CD4-positive, alpha-beta T cell treated with Interleukin-4 for 1 hour (primary cell): ENCODE measurements at places on chromosomes 4 and X.

DNA sequence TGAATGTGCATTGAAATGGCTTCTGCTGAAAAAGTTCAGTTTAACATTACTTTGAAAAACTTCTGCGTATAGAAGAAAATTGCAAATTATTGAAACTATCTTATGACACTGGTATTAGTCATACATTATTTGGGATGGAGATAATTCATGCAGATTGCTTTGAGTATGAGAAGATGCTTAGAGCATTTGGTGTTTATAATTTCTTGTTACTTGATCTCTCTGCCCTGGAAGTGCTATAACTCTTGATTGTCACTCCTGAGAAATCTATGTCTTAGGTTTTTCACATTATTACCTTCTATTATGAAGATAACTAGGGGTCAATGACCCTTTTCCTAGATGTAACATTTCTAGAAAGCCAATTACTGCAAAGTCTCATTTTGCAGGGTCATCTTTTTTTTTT, 36.4 kb downstream of the TMEM131L start:
- DNase-seq: no peak

DNA sequence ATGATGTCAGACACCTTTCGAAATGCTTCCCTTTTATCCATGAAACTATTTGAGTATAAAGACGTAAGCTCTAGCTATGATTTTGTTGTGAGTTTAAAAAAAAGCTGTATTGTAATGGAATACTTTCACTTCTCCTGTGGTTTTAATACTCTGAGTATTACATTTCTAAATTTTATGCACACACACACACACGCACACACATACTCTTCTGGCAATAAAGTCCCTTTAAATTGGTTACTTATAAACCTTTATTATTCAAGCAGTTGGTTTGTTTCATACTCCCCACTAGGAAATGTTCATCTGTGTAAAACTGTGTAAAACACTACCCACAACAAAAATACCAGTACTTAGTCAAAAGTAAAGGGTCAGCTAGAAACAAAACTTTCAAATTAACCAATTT, 18.2 kb downstream of the VAMP7 start:
- DNase-seq: no peak

DNA sequence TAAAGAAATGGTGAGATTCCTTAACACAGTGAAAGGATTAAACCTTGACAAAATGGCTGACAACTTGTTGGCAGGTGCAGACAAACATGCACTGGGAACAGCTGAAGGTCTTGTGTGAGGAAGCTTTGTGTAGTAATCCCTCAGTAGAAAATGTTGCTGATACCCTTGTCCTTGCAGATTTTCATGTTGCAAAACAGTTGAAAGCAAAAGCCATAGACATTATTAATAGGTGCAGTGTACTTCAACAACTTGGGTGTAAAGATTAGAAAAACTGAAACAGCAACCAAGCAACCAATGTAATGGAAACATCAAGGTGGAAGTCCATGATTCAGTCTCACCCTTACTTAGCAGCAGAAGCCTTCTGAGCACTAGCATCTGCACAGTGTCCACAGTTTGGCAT, 29.8 kb downstream of the UGT2B7 start:
- no peak for DNase-seq

DNA sequence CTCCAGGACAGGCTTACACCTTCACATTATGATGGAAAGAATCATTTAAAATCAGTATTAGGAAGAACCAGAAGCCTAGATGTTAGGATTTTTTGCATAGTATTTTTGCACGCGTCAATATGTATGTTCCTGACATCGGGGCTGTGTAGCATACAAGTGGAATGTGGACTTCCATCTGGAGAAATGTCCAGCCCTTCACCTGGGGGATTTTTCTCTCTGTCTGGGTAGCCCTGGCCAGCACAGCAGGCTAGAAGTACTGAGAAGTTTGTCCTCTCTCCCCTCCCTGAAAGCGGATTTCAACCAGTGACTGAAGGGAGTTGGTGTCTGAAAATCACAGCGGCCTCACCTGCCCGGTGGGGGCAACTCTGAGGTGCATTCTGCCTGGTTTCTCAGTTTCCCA, 10.4 kb upstream of the KLHL8 start:
- DNase-seq: no peak

DNA sequence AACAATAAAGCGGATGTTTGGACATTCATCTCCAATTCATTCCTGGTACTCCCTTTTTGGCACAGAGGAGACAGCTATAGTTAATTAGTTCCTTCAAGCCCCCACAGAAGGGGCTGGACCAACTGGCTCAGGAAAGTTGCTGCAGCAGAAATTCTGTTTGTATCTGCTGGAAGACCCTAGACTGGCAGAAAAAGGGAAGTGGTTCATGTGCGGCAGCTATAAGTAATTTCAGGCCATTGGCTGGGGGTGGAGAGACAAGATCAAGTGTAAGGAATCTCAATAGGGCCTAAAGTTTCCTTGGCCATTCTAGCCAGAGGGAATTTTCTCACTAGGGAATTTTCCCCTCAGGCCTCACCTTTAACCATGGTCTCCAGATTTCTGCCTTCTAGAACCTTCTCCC, 89.9 kb upstream of the DHX15 start:
- no peak for DNase-seq

DNA sequence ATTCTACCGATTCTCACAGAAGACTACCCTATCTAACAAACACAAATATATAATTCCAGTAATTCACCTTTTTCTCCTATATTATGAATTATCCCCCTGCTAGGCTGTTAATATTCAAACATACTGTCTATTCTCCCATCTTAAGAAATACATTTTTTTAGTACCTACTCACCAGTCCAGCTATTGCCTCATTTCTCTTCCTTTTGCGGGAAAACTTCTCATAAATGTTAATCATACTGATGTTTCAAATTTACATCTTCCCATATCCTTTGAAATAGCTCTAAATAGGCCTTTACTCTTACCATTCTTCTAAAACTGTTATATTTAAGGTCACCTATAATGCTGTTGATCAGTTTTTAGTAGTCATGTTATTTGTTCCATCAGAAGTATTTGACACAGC, 759.1 kb upstream of the SLIT2 start:
- DNase-seq: no peak

- DNase-seq: no peak
Measured at GRCh38 chr4:71930459-71930858, 101.3 kb upstream of the NPFFR2 start.

GRCh38 chr4:20288846-20289512, 37.3 kb downstream of the SLIT2 start:
- DNase-seq: no peak

DNA sequence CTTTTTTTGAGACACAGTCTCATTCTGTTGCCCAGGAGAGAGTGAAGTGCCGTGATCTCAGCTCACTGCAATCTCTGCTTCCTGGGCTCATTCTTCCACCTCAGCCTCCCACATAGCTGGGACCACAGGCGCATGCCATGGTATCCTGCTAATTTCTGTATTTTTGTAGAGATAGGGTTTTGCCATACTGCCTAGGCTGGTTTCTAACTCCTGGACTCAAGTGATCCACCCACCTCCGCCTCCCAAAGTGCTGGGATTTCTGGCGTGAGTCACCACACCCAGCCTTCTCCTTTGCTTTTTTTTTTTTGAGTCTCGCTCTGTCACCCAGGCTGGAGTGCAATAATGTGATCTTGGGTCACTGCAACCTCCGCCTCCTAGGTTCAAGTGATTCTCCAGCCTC, 94.1 kb downstream of the PDS5A start:
- DNase-seq: no peak

- DNase-seq: no peak
Measured at GRCh38 chrX:118062817-118063615, 53.6 kb downstream of the KLHL13 start.

DNA sequence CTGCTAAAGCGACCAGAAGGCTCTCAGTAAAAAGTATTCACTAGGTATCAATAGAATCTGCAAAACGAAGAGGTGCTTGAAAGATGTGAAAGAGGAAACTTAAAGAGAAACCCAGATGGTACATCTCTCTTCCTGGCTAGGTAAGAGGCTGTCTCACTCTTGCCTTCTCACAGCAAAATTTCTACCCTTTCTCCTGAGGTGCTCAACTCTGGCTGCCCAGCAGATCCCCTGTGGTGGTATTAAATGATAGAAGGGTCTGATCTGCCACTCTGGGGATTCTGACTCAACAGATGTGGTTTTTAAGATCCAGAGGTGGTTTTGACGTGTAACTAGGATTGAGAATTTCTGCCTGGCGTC, 14.9 kb upstream of the TSPAN5 start:
- no peak for DNase-seq

- no peak for DNase-seq
Measured at GRCh38 chr4:94307231-94307871, 35.3 kb downstream of the HPGDS start.

DNA sequence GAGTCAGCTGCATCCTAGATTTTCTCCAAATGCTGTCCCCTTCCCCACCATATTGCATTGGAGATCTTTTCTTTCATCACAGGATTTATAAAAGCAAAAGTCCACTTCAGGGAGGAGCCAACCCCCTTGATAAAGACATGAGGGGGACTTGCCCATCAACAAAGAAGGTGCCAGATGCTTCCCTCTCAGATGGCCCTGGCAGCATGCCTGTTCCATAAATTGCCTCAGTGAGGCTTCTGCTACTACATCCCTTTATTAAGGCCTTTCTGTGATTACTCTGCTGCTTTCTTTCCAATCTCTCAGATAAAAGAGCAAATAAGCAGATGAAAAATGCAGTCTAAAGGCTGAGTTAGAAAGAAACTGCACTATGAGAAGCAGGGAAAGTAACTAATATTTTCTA, 511.6 kb downstream of the PACRGL start:
- DNase-seq: no peak

- no peak for DNase-seq
Measured at GRCh38 chrX:50707955-50708699, 105.9 kb downstream of the SHROOM4 start.

GRCh38 chr4:119729835-119730670, 101.4 kb upstream of the PDE5A start:
- no peak for DNase-seq

GRCh38 chrX:100928660-100929613, at the start of gene XKRX:
Gene XKRX, minus strand, starts transcription at chrX:100928917. Its CDS starts 613 bp downstream, at chrX:100928304.
- DNase-seq: peak; percentile 29

DNA sequence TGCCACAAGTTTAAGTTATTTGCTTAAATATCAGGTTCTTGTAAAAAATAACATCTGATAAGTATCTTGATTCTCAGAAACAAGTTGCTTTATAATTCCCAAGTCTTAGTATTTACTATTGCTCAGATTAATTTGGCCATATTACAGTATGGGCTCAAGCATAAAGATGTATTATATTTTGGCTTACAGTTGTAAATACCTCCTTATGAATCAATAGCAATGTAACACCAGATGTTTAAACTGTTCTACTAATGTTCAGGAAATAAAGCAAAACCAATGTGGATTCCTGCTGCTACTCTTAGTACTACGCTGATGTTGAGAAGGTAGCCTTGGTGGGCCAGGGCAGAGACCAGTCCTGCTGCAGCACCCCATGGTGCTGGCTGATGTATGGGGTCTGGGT, 102.7 kb downstream of the MGST2 start:
- DNase-seq: no peak

GRCh38 chr4:103496800-103497199, 223.0 kb downstream of the TACR3 start:
- DNase-seq: no peak

DNA sequence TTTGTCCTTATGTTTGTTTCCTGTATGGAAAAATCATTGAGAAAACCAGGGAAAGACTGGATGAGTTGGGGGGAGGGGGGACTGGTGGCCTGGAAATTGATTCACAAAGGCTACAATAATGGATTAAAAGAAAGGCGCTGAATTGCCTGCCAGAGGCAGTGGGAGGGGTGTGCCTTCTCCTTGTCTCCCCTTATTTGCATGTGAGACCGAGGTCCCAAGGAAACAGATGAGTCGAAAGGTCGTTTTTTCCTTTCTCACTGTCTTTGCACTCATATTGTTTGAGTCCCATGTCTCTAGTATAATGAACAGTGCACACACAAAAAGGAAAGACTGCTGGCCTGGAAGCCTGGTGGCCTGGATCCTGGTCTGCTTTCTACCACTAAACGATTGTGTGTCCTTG, 86.6 kb upstream of the ZDHHC15 start:
- no peak for DNase-seq

DNA sequence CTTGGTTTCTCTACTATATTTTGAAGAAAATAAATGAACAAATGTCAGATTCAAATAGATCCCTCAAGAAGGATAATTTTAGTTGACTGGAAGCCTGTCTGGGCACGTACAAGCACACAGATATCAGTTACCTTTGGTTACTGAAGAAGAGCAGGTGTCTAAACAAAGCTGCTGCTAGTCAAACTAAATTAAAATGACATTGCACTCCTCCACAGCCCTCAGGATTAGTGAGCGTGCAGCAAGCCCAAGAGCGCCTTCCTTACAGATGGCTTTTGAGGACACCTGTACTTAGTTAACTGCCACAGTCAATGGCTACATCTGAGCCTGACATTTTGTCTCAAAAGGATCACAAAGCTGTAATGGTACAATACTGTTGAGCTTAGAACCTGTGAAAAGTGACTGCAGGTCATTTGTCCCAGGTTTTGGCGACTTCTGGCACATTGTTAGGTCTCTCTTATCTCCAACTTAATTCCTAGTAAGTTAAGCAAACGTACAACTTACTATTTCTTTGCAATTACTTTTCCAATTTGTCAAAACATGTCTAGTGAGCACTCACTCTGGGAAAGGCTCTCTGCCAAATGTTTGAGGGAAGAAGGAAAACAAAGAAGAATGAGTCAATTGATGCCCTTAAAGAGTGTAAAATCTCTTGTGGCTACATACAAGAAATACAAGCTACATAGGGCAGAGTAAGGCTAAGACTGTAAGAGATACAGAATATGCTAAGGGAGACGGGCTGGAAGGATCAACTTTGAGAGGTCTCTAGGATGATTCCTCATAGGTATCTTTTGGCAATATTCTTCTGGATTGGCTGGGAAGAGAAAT, 25.6 kb upstream of the DAPP1 start:
- DNase-seq: no peak

- peak; percentile 45 for DNase-seq
Measured at GRCh38 chrX:41720125-41720779, 3.7 kb upstream of the GPR82 start.

- no peak for DNase-seq
Measured at GRCh38 chr4:5615496-5616075, 92.8 kb downstream of the EVC2 start.

GRCh38 chr4:44493924-44494323, 45.3 kb upstream of the KCTD8 start:
- no peak for DNase-seq

DNA sequence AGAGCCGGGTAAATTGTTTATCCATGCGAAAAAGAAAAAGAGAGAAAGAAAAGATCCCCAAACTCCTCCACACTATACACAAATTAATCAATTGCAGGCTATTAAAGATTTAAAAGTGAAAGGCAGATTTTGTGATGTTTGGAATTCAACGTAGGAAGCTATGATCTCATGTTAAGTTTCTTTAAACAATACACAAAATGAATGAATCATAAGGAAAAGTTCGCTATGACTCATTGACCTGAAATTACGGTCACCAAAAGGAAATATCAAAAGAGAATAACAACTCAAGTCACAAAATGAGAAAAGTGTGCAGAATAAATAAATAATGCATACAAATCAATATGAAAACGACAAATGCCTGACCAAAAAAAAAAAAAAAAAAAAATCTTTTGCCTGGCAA, 28.6 kb downstream of the CLNK start:
- DNase-seq: no peak

GRCh38 chrX:11672213-11672612, 6.5 kb upstream of the ARHGAP6 start:
- DNase-seq: no peak

- DNase-seq: no peak
Measured at GRCh38 chr4:107647591-107647990, 72.4 kb downstream of the PAPSS1 start.

GRCh38 chr4:89489338-89489771, 181.8 kb upstream of the GPRIN3 start:
- no peak for DNase-seq
